Heart right ventricle (tissue), 16 donors: ENCODE measurements at places on chromosomes 4 and X. TPM values are rescaled to one million over a fixed set of nuclear protein-coding genes. Genes with fewer than 3 reads are reported as not detected.
A peak's percentile ranks its signal among the peaks of the same experiment; 100 is the strongest.

GRCh38 chr4:98657531-98658286 lies 702 bp downstream of the TSPAN5 start:
- no peak overlapping the region for H3K27ac ChIP-seq
- no peaks in the 10 kb centered on the region for H3K27me3 ChIP-seq
- DNase-seq = no peak

DNA sequence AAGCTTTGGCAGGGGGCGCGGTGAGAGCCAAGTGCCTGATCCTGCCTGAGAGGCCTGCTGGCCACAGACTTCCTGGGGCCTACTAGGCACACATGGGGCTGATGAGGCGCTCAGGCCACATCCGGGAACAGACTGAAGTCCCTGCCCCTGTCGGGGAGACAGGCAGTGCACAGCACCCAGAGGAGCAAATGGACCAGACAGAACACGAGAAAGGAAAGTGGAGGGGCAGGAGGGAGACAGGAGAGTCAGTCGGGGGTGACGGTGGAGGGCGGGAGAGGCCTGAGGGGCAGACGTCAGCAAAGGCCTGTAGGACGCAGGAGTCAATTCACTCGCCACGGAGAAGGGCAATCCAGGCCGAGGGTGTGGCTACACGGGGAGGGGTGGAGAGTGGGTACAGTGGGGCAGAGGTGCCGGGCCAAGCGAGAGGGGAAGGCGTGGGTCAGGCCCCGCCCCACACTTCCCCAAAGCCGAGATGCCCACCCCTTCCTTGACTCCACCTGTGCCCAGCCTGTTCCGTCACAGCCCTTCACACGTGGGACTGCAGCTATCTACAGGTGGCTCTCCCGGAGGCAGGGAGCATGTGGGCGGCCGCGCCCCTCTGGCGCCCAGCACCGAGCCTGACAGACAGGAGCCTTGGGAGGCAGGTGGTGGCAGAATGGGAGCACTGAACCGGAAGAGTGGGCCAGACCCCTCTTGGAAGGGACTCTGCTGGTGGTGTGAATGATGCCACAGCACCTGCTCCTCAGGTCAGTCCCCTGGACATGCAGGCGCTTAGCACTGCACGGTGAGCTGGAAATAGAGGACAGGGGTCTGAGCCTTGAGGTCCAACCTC lies 20.5 kb downstream of the NOP14 start:
- no peaks in the 10 kb centered on the region for H3K4me1 ChIP-seq
- H3K27me3 ChIP-seq = no peaks in the 10 kb centered on the region
- H3K4me3 ChIP-seq = no peak overlapping the region

Gene HTR2C
- not detected for polyA plus RNA-seq

Gene ATG4A
- 14.2 TPM for polyA plus RNA-seq

Gene RPL39
- 6,428 TPM for polyA plus RNA-seq

GRCh38 chr4:159639671-159640323 lies 536.9 kb downstream of the RAPGEF2 start:
- H3K4me1 ChIP-seq = no peaks in the 10 kb centered on the region
- H3K27me3 ChIP-seq = no peaks in the 10 kb centered on the region
- no peak overlapping the region for H3K27ac ChIP-seq
- H3K4me3 ChIP-seq = no peak overlapping the region

GRCh38 chr4:10276152-10276551 lies 159.6 kb upstream of the WDR1 start:
- no peak for DNase-seq
- no peak overlapping the region for H3K27ac ChIP-seq
- H3K4me1 ChIP-seq = no peaks in the 10 kb centered on the region

- no peaks in the 10 kb centered on the region for H3K4me1 ChIP-seq
- no peak overlapping the region for H3K27ac ChIP-seq
- no peak for DNase-seq
- no peak overlapping the region for H3K4me3 ChIP-seq
- no peaks in the 10 kb centered on the region for H3K36me3 ChIP-seq
Observed at GRCh38 chrX:51155566-51155965, 177.1 kb upstream of the NUDT10 start.

Gene ETDA
- not detected for polyA plus RNA-seq

Gene P2RY8
- 1.0 TPM for polyA plus RNA-seq

Gene FAT4
- polyA plus RNA-seq = 1.7 TPM

- H3K36me3 ChIP-seq = peaks cover 14% of the 10 kb centered on the region
- peak overlapping the region; percentile 54 for H3K27ac ChIP-seq
Observed at GRCh38 chr4:89243733-89244252, 63.8 kb downstream of the GPRIN3 start.

Gene FOXR2
- polyA plus RNA-seq = not detected

Gene FGFR3
- 6.6 TPM for polyA plus RNA-seq

DNA sequence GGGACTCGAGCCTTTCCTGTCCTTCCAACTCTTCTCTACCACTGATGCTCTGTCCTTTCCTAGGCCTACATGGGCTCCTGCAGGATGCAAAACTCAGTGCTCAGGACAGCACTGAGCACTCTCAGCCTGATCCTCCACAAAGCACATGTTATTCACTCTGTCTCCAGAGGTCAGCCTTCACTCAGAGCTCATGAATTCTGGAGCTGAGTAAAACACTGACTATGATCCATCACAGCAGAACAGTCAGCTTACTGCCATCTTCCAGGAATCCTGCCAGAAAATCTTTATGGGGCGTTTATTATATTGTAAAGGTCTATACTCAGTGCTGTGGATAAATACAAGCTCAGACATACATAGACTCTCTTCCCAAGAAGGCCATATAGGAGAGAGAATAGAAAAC lies 121.5 kb upstream of the CPEB2 start:
- H3K4me3 ChIP-seq = no peak overlapping the region
- no peak overlapping the region for H3K27ac ChIP-seq
- no peaks in the 10 kb centered on the region for H3K27me3 ChIP-seq

GRCh38 chr4:182878633-182879495 lies 38.3 kb downstream of the DCTD start:
- no peak overlapping the region for H3K4me3 ChIP-seq
- H3K4me1 ChIP-seq = peaks cover 18% of the 10 kb centered on the region
- no peak for DNase-seq
- H3K27me3 ChIP-seq = no peaks in the 10 kb centered on the region
- H3K27ac ChIP-seq = no peak overlapping the region
- no peaks in the 10 kb centered on the region for H3K36me3 ChIP-seq

Gene CYTL1
- polyA plus RNA-seq = not detected

- H3K4me3 ChIP-seq = no peak overlapping the region
- no peak for DNase-seq
- H3K4me1 ChIP-seq = no peaks in the 10 kb centered on the region
- no peaks in the 10 kb centered on the region for H3K27me3 ChIP-seq
Observed at GRCh38 chrX:133953785-133954355, 31.5 kb downstream of the GPC3 start.

DNA sequence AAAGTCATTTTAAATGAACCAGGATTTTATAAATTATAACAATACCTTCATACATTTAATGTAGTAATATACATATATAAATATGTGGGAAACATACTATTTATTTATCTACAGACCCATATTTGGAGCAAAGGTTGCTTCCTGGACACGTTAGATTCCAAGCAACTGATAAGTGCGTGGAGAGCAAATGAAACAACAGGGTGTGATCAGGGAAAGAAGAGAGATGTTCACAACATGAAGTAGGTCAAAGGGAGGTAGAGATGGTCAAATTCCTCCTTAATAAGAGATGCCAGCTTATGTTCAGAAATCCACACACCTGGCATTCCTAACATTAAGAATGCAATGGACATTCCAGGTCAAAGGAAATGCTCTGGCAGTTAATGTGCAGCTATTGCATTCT lies 53.1 kb upstream of the HPGD start:
- DNase-seq = no peak
- no peaks in the 10 kb centered on the region for H3K27me3 ChIP-seq
- H3K4me3 ChIP-seq = no peak overlapping the region
- H3K36me3 ChIP-seq = no peaks in the 10 kb centered on the region
